Dermis microvascular lymphatic vessel endothelial cell (primary cell): ENCODE measurements at places on chromosomes 3 and 15.

GRCh38 chr15:25378501-25378901 lies 60.3 kb downstream of the UBE3A start:
- DNase-seq = no peak

DNA sequence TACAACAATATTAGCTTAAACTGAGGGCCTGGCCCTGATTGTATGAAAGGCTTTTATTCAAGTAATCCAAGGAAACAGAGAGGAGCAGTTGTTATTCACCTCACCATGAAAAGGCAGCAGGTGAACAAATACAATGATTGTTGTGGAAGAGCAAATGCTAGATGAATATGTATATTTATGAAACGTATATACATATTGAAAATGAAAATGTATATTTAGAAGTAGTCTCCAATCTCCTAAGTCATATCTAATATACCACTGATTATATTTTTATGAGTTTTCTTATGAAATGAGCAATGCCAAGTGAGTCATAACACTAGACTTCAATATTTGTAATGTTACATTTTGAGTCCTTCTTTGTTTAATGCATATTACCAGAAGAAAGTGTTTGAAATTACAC lies 116.2 kb upstream of the KCNMB2 start:
- DNase-seq = no peak

DNA sequence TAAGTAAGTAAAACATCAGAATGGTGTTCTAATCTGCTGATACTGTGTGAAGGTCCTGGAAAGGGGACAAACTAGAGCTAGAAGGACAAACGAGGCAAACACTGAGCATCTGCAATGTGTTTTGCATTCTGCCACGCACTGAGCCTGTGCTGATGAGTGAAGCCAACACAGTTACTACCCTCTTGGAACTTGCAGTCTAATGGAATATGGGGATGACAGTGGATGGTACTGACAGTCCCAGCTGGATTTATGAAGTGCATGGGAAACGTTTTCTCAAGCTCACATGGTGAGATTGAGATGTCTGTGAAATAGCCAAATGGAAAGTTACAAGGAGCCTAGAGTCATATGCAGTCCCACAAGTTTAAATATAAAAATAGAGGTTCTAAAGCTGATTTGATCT lies 86.6 kb downstream of the FOXB1 start:
- no peak for DNase-seq

DNA sequence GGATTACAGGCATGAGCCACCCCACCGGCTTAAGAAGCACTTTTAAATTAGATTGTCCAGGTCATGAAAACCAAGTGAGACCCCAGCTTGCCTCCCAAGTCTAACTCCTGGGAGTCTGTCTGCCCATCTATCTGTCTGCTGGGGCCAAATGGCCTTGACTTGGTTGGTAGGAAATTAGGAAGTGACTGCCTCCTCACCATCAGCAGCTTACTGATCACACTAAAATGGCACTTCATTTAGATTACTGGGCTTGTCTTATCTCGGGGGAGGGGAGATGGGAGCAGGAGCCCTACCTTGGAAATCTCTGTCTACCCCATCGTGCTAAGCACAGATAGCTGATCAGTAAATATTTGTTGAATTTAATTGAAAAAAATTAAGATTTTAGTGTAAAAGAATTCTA lies 5.6 kb upstream of the LRRC2 start:
- no peak for DNase-seq

DNA sequence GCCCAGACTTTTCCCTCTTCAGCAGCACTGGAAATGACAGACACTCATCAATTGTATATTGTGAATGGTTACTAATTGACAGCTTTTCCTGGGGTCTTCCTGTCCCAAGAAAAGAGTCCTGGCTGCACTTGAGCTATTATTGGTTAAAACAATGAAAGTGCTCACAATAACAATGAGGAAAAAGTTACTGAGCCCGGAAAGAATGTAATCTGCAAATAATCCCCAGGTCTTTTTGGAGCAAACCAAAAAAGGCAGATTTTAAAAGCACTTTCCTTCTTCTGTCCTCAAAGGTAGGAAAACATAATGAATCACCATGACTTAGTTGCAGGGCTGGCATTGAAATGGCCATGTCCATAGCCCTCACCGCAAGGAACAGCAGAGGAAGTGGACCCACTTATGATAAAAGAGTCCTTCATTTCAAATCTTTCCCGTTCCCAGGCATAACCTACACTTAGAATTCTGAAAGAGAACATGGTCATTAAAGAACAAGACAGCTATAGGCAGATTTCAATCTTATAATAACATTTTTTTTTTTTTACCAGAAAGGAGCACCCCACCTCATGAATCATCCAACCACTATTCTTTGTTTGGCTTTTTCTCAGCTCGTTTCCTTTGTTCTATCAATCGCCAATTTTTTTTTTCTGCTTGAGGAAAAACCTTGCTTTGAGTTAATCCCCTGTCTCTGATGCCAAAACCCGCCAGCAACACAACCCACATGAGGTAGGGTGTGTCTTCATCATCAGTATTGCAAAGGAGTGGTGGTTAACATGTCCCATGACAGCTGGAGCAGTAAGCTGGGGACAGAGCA lies 35.5 kb upstream of the ATP1B3 start:
- DNase-seq = peak; percentile 37

GRCh38 chr3:110789315-110789714 lies 282.3 kb upstream of the NECTIN3 start:
- DNase-seq = no peak

DNA sequence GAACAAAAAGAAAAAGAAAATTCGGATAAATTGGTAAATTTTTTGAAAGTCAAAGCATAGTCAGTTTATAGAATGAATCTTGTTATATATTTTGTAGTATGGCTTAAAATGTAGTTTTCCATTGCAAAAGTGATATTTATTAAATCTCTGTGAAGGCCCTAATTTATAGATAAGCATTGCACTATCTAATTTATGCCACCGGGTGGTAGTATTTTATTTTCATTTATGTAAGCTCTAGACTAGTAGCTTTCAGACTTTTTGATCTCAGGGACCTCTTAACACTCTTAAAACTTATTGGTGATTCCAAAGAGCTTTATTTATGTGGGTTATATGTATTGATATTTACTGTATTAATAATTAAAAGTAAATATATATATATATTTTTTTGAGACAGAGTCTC lies 133.9 kb upstream of the LRRFIP2 start:
- peak; percentile 54 for DNase-seq

DNA sequence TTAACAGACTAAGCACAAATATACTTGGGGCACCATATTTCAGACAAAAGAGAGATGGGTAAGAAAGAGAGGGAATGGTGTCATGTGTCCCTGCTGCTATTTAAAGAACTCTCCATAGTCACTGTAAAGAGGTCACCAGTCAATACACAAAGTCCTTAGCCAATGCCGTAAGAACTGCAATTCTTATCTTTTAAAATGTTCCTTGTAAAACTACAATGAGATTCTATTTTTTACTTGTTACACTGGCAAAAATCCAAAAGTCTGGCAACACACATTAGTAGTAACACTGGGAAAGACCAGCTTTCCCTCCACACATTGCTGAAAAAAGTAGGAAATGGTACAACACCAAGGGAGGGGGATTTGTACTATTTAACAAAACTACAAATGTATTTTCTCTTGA lies 189.4 kb downstream of the TBC1D5 start:
- DNase-seq = peak; percentile 7

DNA sequence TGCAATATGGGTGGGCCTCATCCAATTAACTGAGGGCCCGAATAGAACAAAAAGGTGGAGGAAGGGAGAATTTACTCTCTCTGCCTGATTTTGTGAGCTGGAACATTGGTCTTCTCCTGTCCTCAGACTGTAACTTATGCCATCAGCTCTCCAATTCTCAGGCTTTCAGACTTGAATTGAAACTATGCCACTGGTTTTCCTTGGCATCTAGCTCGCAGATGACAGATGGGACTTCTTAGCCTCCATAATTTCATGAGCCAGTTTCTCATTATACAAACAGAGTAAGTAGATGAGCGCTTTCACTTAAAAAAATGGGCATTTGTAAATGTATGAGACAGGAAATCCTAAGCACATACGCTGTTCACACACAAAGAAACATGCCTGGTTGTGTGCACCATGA lies 8.7 kb upstream of the PTX3 start:
- DNase-seq = no peak

DNA sequence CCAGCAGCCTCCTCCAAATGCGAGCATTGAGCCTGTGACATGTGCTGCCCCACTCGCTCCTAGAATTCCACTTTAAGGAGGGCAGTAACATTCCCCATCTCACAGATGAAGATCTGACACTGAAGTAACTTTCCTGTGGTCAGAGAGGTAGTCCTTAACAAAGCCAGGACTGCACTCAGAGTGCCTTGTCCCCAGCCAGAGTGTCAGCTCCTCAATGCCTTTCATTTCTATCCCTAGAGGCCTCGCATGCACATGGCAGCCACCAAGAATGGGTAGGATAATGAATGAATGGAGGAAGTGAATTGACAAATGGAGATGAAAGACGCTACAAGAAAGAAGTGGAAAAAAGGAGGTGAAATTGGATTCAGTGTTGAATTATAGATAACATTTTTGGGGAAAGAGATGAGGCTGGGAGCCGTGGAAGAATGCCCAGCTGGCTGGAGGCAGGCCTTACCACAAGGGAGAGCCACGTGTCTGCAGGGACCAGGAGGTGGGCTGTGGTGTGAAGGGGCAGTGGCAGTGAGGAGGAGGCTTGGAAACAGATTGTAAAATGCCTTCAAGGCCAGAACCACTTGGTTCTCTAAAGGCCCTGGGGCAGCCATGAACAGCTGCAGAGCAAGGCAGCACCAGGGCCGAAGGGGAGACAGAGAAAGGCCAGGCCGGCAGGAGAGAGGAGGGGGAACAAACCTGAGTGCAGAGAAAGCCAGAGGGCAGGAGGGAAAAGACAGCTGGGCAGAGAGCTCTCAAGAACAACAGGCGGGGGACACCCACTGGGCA lies 10.4 kb downstream of the CFAP92 start:
- no peak for DNase-seq

DNA sequence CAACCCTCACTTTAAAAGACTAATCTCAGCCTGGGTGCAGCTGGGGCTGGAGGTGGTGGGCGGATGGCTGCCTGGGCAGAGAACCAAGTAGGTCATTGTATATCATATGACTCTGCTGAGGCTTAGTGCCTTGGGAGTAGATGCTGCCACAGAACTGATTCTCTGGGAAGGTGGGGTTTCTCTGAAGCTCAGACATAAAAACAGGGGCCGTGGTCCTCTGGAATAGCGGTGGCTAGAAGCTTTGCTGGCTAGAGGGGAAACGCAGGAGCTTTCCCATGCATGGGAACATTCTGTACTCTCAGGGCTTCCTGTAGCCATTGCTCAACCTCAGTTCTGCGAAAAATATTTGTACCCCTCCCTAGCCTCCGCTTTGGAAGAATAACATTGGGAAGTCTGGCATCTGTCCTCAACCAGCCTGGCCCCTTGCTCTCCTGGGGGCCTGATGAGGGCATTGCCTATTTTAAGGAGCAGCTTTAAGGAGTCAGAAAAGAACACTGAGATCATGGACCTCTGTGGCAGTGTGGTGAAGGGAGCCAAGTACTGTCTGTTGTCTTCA lies 14.7 kb downstream of the TIMP4 start:
- DNase-seq = peak; percentile 10

DNA sequence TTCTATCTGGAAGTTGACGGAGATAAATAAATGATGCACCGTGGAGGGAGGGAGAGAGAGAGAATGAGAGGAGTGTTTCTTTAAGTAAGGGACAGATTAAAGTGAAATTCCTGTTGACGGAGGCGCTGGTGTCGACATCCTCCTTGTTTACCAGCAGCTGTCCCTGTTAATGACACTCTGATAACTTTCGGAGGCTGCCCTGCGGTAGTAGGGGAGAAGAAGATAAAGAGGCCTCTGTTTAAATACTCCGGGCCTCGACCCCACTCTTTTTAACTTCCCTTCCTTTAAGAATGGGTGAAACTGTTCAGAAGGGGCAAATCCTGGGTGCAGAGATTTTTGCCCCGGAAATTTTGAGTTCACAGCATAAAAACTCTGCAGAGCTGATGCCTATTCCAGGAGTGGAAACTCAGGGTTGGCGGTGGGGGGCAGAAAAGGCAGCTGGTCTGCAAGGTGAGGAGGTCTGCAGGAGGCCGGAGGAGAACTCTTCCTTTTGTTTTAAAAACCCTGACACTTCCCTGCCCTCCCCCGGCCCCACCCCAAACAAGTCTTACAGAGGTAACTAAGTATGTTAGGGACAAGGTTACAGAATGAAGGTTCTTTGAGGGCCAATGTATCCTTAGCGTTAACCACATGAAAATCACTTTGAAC lies 276.6 kb upstream of the NR2F2 start:
- DNase-seq = no peak

- no peak for DNase-seq
Observed at GRCh38 chr3:112074616-112075497, 11.3 kb upstream of the C3orf52 start.

- DNase-seq = no peak
Observed at GRCh38 chr15:91852741-91853510, 582 bp upstream of the SLCO3A1 start.

DNA sequence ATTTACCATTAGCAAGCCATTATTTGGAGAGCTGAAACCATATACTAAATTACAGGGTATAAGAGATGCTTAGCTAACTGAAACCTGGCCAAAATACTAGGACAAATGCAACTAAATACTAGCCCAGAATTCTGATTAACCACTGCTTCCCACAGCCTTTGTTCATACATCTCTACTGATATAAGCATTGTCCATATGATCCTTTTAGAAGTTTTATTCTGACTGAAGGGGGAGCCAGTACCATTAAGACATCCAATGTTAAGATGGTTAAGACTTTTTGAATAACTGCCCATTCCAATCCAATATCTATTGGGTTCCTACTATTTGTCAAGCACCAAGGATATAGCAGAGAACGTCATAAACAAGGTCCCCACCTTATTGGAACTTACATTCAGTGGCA lies 421.3 kb downstream of the FOXP1 start:
- DNase-seq = no peak

DNA sequence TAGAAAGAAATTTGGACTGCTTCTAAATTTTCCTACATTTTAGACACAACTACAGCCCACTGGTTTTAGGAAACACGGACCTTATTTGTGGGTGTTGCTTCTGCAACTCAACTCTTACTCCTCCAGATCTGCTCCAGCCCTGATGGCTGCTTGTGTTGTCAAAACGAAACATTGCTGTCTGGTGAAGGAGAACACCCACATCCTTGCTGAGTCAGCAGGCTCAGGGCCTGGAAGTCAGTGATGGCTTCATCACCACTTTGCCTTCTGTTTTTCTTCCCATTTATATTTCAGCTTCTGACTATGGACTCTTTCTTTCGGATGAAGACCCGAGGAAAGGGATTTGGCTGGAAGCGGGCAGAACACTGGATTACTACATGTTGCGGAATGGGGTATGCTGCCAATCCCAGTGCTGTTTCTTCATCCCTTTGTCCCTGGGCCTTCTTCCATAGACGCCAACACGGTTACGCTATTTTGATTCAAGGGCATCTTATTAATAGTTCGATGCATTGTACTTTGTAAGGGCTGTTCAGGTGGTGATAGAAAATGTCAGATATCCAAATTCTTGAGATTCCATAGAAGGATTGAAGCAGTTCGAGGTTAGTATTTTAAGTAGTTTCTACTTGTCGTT lies 392.6 kb upstream of the TPM1 start:
- DNase-seq = no peak

- DNase-seq = no peak
Observed at GRCh38 chr3:50214824-50215223, 9.8 kb downstream of the SLC38A3 start.

- peak; percentile 55 for DNase-seq
Observed at GRCh38 chr3:100602506-100603444, 6.6 kb upstream of the ADGRG7 start.
